ENCODE measurements at places on chromosomes 3 and 15.

GRCh38 chr3:62582495-62583172 is 209.3 kb upstream of the FEZF2 start:
- DNase-seq: no peak

DNA sequence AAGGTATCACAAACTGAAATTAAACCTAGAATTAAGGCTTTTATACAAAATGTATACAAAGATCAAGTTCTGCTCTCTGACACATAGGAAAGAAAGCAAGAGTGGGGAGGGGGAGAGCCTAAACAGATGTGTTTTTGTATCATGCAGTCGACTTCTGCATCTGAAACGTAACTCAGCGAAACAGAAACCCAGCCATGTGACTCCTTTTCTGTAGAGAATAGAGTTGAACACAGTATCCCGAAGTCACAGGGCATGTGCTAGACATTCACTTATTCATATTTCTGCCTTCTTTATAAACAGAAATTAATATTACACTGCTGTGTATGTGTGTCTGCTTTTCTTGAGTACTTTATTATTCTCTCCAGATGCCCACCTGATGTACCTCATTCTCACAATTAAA is 121.0 kb downstream of the PDZRN3 start:
- DNase-seq: no peak

DNA sequence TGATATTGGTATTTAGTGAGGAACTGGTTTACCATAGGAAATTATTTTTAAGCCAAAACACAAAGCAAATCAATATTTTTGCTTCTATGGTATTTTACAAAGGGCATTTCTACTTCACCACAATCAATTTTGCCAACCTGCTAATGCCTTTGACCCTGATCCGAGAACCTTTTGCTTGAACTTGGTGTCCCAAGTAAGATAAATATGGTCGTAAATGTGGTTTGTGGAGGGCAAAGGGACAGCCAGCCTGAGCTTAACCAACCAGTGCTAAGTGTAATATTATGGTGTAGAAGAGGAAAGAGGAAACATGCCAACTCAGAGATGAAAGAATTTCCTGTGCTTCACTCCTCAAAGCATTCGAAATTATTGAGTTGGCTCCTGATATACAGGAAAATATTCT is 148.4 kb downstream of the C3orf38 start:
- DNase-seq: no peak

DNA sequence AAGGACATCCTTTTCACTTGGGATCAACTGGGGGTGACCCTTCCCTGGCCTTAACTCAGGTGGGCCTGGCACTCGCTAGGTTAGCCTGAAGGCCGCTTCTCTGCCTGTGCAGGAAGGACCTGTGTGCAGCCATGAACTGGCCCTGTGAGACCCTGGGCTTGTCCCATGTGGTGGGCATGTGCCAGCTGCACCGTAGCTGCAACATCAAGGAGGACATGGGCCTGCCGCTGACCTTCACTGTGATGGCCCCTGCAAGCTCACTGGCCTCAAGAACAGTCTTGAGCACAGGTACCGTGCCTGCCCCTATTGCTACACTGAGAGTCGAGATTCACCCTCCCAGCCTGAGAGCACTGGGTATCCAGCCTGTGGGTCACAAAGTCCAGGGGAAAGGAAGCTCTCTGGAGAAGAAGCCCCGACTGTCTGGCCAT is 43.0 kb downstream of the SAXO2 start:
- no peak for DNase-seq

DNA sequence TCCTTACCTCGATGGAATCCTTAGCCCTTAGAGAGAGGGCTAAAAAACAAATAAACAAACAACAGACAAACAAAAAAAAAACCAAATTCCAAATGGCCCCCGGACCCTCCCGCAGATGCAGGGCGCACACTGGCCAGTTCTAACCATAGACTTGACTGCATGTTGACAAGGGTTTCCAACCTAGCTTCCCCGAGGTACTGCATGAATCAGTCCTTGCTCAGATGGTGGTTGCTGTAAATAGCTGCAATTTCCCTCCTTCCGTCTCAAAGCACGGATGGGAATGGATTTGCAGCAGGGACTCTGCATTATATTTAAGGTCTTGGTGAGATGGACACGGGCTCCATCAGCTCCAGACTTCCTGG is 162.8 kb downstream of the CD47 start:
- no peak for DNase-seq
